NCI-H510A (cell line): ENCODE measurements at places on chromosomes 1 and 21.

- DNase-seq, result no peak
These were observed 94.5 kb downstream of the PTPRU start for GRCh38 chr1:29330856-29331255.

- no peak for DNase-seq
These were observed 104.2 kb upstream of the PROX1 start for GRCh38 chr1:213883618-213884017.

DNA sequence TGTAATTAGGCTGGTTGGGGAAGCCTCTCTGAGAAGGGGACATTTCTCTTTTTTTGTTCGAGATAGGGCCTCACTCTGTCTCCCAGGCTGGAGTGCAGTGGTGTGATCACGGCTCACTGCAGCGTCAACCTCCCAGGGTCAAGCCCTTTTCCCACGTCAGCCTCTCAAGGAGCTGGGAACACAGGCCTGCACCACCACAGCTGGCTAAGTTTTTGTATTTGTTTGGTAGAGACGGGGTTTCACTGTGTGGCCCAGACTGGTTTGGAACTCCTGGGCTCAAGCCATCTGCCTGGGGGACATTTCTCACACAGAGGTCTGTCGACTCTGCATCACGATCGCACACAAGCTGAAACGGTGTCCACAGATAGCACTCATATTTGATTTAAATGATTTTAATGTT, 39.7 kb downstream of the HUNK start:
- DNase-seq, result no peak

- DNase-seq, result peak; percentile 63
These were observed at the start of gene FOXD3 for GRCh38 chr1:63322114-63322943. TSS of gene FOXD3 (plus strand) at chr1:63322567. CDS start at chr1:63323059, 492 bp downstream.

DNA sequence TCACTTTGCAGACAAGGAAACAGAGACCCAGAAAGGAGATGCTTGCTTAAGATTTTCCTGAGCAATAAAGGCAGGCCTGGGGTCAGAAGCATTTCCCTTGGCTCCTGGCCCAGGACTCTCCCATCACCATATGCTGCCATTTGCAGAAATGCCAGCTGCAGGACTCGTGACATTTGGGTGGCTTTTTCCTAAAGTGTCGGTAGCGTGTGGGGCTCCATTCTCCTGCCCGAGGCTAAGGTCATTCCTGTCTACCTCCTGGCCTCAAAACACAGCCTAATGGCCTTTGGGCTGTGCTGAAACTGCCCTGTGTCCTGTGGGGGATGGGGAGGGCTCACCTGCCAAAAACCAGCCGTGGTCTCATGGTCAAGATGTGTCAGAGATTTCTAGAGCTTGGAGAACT, 216.1 kb upstream of the EDN2 start:
- DNase-seq, result no peak
